ENCODE measurements at places on chromosomes 2 and 18.

GRCh38 chr18:49854681-49855080 lies 41.3 kb upstream of the ACAA2 start:
- no peak for DNase-seq

- peak; percentile 22 for DNase-seq
Measured at GRCh38 chr2:21382701-21383520, 259.1 kb downstream of the TDRD15 start.

DNA sequence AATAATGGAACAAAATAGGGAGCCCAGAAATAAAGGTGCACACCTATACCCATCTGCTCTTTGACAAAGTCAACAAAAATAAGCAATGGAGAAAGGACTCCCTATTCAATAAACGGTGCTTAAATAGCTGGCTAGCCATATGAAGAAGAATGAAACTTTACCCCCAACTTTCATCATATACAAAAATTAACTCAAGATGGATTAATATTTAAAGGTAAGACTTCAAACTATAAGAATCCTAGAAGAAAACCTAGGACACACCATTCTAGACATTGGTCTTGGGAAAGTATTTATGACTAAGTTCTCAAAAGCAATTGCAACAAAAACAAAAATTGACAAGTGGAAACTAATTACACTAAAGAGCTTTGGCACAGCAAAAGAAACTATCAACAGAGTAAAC lies 139.1 kb downstream of the DNAH7 start:
- no peak for DNase-seq

GRCh38 chr18:37564711-37565100 lies 892 bp downstream of the CELF4 start:
- DNase-seq = peak; percentile 85

DNA sequence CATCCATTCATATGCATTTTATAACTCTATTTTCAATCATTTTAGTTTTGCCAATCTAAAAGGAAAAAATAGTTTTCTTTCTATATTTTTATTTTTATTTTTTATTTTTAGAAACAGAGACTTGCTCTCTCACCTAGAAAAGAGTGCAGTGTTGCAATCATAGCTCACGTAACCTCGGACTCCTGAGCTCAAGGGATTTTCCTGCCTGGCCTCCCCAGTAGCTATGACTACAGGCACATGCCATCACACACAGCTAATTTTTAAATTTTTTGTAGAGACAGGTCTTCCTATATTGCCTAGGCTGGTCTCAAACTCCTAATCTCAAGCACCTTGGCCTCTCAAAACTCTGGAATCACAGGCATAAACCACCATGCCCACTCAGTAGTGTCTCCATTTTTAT lies 125.5 kb upstream of the XIRP2 start:
- no peak for DNase-seq

- DNase-seq = no peak
Measured at GRCh38 chr2:238060096-238060541, 682 bp upstream of the SCLY start.

- DNase-seq = no peak
Measured at GRCh38 chr2:234556848-234557573, 60.1 kb upstream of the ARL4C start.

DNA sequence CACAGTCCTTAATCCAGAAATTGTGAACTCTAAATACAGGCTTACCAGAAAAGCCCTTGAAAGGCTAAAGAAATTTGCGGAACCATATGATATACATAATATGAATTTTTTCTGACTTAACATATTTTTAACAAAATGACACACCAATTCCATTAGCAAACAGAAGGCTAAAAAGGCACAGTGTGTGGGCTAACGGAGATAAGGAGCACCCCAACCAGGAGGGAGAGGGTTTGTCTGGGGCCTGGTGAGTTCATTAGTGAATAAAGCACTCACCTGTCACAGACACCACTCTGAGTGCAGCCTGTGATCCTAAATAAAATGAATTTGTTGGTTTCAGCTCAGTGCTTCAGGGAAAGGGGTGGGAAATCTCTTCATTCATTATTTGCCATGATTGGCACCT lies 2.7 kb upstream of the FECH start:
- DNase-seq = no peak

DNA sequence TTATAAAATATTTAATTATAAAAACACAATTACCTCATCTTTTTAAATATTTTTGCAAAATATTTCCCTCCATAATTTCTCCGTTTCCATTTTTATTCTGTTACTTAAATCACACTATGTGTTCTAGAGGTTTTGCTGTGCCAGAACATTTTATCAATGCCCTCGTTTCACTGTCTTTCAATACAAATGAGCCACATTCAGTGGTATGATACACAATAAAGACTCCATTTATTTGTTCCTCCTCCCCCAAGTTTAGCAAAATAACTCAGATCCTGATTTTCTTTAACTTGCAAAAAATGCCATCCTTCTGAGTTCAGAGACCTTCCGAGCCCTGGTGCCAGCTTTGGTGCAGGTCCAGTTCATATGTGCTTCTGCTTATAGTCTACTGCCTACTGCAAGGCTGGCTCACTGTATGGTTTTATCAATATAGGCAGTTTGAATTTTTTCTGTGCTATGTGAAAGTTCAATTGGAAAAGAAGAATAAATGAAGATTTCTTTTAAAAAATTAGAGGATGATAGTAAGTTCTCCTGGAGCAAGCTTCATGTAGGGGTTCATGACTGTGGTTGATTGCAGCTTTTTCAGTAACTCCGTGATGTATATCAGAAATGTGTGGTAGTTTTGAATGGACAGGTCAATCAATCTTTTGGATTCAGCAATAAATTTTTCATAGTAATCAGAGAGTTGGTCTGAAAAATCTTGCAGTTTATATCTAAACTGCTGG lies 42.5 kb downstream of the APOB start:
- DNase-seq = no peak

GRCh38 chr2:26243470-26244308 lies 743 bp downstream of the HADHA start:
- no peak for DNase-seq

DNA sequence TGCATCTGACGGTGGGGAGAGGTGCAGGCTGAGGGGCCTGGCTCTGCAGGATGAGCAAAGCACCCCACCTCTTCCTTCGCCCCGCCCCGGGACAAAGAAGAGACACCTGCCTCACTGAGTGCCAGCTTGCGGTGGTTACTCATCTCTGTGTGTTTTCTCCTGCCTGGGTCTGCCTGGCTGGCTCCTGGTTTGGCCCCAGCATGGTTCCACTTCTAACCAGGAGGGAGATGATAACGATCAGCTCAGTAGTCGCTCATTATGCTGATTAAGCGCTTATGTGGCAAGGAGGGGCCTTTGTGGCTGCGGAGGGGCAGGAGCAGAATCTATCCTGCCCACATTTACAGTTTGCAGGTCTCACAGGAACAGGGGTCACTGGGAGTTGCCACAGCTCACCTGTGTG lies 68.7 kb upstream of the EDAR start:
- no peak for DNase-seq

GRCh38 chr2:88483200-88483599 lies 30.7 kb upstream of the FOXI3 start:
- no peak for DNase-seq

DNA sequence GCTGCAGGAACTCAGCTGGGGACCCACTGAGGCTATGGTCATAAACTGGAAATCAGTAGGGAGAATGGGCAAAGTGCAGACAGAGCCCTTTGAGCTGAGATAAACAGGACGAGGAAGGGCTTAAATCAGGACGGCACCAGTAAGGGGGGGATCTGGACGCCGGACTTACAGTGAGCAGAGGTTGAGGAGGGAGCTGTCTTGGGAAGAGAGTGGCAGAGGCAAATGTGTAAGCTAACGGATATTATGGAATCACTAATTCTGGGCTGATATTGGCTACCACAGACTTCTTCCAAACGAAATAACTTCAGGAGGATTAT lies 539 bp downstream of the CYP27A1 start:
- DNase-seq = no peak

GRCh38 chr2:78977661-78978145 lies 47.8 kb upstream of the REG3G start:
- no peak for DNase-seq

GRCh38 chr2:164069540-164069939 lies 333.7 kb upstream of the FIGN start:
- no peak for DNase-seq
